ENCODE measurements at places on chromosomes 5 and 9. TPM values are rescaled to one million over a fixed set of nuclear protein-coding genes. Genes with fewer than 3 reads are reported as not detected.

PHF2 gene
- total RNA-seq = 10.6 TPM

CNTNAP3 gene
- 9.9 TPM for total RNA-seq

GRCh38 chr9:34413231-34413852 is 36.6 kb upstream of the MYORG start:
- DNase-seq = peak; percentile 81

DNA sequence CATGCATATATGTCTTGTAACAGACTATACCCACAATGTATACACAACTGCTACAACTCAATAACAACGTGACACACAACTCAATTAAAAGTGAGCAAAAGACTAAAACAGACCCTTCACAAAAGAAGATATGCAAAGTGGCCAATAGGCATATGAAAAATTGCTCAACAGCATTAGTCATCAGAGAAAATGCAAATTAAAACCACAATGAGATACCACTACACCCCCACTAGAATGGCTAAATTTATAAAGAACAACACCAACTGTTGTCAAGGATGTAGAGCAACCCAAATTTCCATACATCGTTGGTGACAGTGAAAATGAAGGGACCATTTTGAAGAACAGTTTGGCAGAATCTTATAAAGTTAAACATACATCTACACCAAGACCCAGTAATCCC is 38.9 kb downstream of the GABRB2 start:
- no peak for DNase-seq

- no peak for DNase-seq
These were observed 93.5 kb downstream of the RGS3 start for GRCh38 chr9:113556877-113557593.

- no peak for DNase-seq
These were observed 92.7 kb downstream of the RAD23B start for GRCh38 chr9:107375651-107376369.

ADGRD2 gene
- total RNA-seq = not detected

FSD1L gene
- 2.3 TPM for total RNA-seq
